Non-pigmented ciliary epithelial cell (primary cell): ENCODE measurements at places on chromosomes 3 and 15.
A peak's percentile ranks its signal among the peaks of the same experiment; 100 is the strongest.

- no peak for DNase-seq
Measured at GRCh38 chr3:187310954-187311470, 19.5 kb upstream of the MASP1 start.

DNA sequence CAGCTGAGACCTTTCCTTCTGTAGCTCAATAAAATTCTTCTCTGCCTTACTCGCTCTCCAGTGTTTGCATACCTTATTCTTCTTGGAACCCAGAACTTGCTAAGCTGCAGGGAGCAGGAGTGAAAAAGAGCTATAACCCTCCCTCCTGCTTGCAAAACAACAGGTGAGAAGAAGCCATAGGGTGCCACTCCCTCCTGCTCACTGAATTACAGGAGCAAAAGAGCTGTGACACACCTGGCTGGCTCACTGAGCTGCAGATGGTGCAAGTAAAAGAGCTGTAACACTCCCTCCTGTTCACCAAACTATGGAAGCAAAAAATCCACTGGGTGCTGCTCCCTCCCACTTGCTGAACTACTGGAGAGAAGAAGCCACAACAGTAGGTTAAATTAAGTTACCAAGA lies 44.2 kb upstream of the C2CD4B start:
- DNase-seq = no peak

GRCh38 chr15:41462084-41462795 lies 31.4 kb upstream of the ITPKA start:
- DNase-seq = no peak

GRCh38 chr15:68821190-68821840 lies 620 bp upstream of the ANP32A start:
- DNase-seq = no peak

DNA sequence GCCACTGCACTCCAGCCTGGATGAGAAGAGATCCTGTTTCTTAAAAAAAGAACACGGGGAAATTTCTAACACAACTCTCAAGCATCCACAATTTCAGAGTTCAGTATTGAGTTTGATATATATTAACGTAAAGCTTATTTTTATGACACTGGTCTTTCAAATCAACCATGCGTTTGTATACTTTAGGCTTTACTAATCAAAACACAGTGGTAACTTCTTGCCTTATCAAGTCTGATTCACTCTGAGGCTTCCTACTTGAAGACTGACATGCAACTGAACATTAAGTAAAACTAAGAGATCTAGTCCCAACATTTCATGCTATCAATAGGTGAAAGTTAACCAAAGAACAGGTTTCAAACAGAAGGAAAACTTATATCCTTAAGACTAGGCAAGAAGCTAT lies 46.7 kb downstream of the PRTG start:
- no peak for DNase-seq

GRCh38 chr3:195258449-195259153 lies 12.4 kb downstream of the XXYLT1 start:
- DNase-seq = no peak

DNA sequence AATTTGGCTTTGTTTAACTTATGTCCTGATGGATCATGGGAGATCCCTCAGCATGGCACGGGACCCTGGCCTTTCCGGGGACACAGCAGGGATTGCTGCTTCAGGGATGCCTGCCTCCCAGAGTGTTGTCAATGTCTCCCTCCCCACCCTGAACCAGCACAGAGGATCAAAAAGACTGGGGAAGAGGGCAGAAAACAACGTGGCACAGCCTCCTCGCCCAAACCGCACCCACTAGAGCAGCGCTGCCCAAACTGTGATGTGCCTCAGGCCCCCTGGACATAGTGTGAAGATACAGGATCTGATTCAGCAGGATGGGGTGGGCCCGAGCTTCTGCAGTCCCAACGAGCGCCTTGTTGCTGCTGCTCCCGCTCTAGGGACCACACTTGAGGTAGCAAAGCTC lies 34.5 kb downstream of the SLC6A20 start:
- no peak for DNase-seq

DNA sequence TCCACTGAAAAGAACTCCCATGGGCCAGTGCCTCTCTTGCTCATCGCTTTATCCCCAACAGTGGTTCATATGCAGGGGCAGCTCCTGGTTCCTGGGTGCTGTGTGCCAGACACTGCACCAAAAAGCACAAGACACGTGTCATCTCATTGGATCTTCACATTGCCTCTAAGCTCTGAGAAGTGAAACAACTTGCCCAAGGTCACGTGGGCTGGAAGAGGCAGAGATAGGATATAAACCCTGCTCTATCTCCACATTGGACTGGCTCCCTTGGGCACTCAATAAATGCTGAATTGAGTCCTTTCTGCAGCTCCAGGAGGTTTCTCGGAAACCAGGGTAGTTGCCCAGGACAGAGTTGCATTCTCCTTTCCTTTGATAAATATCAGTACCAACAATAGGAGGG lies 88.1 kb downstream of the SRGAP3 start:
- no peak for DNase-seq

- DNase-seq = no peak
Measured at GRCh38 chr3:21573291-21573690, 177.7 kb downstream of the ZNF385D start.

DNA sequence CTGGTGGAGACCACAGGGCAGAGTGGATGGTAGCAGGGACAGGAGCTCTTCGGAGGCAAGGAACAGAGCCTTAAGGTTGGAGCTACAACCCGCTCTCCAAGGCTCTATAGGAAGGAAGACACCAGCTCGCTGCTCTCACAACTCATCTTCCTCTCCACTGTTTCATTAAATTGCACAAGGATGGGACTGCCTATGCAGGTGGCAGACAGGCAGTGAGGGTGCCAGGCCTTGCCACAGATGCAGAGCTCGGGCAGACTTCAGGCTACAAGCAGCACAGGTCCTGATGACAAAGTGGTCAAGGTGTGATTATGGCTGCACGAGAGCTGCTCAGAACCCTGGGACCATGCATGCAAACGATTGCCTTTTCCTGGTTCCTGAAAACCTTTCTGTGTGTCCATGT lies 144.6 kb downstream of the FOXP1 start:
- DNase-seq = no peak

GRCh38 chr15:73956743-73957135 lies 30.5 kb downstream of the LOXL1 start:
- peak; percentile 79 for DNase-seq

DNA sequence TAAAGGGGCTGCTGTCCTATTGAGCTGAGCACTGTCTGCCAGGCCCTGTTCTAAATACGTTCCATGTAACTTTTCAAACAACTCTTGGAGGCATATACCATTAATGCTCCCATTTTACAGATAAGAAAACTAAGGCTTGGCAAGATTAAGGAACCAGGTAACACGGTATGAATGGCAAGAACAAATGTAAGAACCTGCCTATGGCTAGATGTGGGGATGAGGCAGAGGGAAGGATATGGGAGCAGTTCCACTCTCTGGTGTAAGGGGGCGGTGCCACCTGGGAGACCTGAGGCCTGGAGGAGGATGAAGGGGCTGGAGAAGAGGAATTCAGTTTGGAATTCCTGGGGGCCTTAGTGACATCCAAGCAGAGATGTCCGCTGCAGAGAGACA lies 3.8 kb upstream of the LMAN1L start:
- no peak for DNase-seq

GRCh38 chr3:27752926-27753325 lies 30.8 kb upstream of the EOMES start:
- no peak for DNase-seq

GRCh38 chr3:114856835-114857234 lies 290.3 kb downstream of the ZBTB20 start:
- no peak for DNase-seq

DNA sequence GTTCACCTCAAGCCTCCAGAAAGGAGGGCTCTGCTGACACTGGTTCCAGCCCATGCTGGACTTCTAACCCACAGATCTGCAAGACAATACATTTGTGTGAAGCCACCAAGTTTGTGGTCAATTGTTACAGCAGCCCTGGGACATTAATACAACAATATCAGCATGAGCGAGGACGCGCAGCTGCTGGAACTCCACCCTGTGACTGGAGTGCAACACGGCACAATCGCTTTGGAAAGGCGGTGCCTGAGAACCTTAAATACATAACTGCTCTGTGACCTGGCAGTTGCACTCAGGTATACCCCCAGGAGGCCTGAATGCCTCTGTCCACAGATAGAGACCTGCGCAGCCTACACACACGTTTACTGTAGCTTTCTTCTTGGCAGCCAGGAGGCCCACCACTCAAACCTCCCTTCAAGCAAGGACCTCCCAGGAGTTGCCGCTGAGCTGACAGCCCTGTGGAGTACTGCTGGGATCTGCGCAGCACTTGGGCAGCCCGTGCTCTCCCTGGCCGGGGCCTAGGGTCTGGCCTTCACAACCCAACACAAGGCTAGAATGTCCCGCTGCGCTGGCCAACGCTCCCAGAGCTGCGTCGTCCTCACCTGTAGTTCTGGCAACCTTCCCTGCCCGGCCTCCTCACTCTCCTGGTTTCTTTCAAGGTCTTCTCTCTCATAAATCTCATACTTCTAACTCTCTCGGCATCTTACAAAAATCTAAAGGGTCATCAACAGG lies 8.3 kb downstream of the MRPS25 start:
- no peak for DNase-seq

DNA sequence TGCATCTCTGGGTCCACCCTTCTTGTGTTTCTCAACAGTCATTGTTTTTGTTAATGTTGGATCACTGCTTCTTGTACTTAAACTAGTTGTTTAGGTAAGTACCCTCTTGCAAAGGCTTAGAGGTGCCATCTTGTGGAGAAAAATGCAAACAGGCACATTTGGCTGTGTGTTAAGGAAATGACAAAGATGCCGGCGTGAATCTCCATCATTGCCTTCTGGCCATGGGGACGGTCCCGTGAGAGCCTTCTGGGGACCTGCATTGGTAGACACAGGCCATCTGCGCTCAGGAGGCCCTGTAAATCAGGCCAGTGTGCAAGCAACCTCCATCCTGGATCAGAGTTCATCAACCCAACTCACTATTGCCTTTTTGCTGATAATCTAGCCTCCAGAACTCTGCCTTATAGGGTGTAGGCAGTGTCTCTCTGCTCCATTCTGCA lies 158.6 kb upstream of the NR2E3 start:
- DNase-seq = peak; percentile 37

DNA sequence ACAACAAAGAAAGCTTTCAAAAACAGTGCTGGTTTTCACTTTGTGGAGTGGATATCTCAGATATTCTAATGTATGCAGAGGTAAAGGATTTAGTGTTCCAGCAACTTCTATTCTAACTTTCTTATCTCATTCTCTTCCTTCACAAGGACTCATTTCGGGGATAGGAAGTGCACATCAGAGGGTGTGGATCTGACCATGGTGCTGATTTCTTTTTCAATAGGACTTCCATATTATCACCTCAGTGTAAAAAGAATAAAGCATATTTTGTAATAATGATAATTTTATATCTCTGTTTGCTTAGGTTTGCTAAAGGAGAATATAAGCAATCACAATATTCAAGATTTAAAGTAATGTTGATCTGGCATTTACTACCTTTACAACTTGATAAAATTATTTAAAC lies 12.5 kb upstream of the CADM2 start:
- DNase-seq = no peak

DNA sequence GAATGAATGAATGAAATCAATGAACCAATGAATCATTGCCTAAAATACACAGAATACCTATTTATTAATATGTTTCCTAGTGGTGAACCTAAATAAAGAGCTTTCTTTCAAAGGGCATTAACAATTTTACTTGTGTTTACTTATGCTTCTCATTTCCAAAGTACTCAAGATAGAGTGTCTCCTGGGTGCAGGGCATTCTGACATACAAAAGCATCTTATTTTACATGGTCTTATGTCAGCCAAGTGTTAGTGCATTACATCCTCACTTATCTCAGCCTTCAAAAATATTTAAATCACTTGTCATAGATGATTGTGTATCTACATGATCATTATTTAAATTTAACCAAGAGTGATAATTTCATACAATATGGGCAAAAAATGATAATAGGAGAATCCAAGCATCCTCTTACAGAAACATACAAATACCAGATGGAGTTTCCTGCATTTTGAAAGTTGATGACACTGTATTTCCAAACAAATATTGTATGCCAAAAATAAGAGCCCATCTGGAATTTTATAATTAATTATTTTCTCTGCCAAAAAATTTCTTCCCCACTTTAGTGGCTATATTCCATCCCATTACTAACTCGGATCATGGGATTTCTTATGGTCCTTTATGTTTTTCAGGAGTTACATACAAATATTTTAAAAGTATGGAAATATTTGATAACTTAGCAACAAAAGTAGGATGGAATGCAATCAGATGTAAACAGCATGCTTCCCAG lies 279.0 kb downstream of the RBMS3 start:
- no peak for DNase-seq

GRCh38 chr3:186083746-186084145 lies 25.1 kb downstream of the ETV5 start:
- DNase-seq = no peak

DNA sequence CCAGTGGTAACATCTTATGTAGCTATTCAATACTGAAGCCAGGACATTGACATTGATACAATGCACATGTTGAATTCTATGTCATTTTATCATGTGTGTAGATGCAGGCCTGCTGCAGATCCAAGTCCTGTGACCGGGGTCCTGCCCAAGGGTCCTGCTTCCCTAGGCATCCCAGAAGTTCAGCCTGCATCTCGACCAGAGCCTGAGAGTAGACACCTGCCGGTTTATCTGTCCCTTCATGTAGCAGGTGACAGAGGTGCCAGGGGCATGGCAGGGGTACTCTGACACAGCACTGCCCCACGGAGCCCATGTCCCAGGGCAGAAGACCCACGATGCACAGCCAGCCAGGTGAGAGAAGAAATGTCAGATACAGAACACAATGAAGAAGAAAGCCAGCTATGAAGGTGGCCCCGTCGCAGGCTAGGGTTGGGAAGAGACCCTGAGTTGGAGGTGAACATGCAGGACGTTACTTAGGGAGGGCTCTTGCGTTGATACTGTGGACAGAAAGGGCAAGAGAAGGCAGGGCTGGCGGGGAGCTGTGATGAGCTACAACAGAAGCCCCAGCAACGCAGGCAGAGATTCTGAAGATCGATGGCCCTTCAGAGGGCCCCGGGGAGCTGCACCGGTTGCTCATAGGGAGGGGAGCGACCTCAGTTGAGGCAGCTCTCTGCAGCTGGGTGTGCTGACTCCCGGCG lies 51.0 kb downstream of the TPRA1 start:
- DNase-seq = no peak

- no peak for DNase-seq
Measured at GRCh38 chr3:190666821-190667220, 152.9 kb downstream of the IL1RAP start.

DNA sequence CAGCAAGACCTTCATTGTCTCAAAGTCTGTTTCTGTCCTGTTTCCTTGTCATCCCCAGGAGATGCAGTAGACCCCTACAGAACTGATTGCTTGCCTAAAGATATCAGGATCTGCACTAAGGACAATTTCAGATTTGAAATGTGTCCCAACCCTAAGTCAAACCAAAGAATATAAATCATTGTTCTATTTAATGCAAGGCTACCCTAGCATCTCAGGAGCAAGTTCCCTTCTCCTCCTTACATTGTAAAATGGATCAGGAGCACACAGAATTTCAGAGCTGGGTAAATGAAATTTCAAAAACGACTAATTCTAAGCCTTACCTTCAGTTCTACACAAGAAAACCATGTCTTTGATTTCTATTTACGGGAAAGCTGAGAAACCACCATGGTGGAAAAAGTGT lies 360.9 kb upstream of the KCNH8 start:
- DNase-seq = no peak
